ENCODE measurements at places on chromosomes 16 and 17.

DNA sequence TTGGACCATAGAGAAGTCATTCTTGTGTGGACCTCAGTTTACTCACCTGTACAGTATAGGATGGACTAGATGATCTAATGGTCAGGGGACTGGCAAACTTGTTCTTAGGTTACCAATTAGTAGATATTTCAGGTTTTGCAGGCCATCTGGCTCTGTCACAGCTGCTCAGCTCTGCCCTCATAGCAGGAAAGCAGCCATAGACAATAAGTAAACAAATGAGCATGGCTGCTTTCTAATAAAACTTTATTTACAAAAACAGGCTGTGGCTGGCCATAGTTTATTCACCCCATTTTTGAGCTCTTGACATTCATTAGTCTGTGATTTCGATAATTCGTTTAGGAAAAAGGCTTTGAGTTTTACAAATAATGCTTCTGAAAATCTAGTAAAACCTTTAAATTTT is 12.7 kb downstream of the BPTF start:
- no peak for DNase-seq

DNA sequence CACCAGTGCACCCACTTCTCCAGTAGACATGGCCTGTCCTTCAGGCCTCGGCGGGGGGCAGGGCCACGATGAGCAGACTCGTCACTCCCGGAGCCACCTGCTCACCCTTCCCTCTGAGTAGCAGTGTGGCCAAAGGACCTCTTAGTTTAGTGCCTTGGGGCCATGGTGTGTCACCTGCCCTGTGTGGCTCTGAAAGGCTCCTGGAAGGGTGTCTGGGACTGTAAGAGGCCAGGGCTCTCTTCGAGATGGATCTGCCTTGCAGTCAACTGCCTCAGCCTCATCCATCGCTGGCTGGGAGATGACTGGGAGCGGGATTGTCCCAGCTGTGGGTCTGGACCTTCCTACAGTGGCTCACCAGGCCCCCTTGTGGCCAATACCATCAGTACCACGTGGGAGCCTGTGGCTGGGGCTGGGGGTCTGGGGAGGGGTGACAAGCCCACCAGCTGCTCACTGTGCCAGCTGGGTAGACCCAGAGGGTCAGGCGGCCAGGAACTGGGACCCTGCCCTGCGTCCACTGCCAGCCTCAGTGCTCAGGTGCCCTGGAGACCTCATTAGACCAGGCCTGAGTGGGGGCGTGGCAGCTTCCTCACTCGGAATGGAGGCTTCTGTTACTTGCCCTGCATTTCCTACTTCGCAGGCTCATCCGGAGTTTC is 133.4 kb downstream of the OR1D5 start:
- DNase-seq = peak; percentile 9

GRCh38 chr17:50517504-50518383 is 9.5 kb downstream of the MYCBPAP start:
- DNase-seq = no peak

- no peak for DNase-seq
Observed at GRCh38 chr16:71867939-71868338, 16.0 kb downstream of the ZNF821 start.

DNA sequence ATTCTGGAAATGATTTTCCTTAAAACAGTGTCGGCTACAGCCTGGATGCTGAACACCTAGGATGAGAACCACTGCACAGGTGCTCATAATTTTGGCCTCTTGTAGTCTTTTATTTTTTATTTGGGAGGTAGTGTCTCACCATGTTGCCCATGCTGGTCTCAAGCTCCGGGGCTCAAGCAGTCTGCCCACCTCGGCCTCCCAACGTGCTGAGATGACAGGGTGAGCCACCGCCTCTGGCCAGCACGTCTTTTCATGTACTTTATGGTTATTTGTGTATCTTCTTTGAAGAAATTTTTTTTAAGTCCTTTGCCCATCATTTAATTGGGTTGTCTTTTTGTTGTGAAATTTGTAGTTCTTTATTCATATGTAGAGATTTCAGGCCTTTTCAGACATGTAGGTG is 58.0 kb downstream of the WDR45B start:
- no peak for DNase-seq

GRCh38 chr17:7084088-7084487 is 4.0 kb upstream of the CLEC10A start:
- no peak for DNase-seq

- DNase-seq = no peak
Observed at GRCh38 chr16:58828901-58829545, 94.9 kb upstream of the GOT2 start.

All from activated CD4-positive, alpha-beta T cell treated with anti-CD3 and anti-CD28 coated beads for 24 hours (primary cell).